GM12864 (cell line): ENCODE measurements at places on chromosomes 7 and 10.
A peak's percentile ranks its signal among the peaks of the same experiment; 100 is the strongest.

- no peak for DNase-seq
Measured at GRCh38 chr7:79036356-79036755, 417.1 kb downstream of the MAGI2 start.

DNA sequence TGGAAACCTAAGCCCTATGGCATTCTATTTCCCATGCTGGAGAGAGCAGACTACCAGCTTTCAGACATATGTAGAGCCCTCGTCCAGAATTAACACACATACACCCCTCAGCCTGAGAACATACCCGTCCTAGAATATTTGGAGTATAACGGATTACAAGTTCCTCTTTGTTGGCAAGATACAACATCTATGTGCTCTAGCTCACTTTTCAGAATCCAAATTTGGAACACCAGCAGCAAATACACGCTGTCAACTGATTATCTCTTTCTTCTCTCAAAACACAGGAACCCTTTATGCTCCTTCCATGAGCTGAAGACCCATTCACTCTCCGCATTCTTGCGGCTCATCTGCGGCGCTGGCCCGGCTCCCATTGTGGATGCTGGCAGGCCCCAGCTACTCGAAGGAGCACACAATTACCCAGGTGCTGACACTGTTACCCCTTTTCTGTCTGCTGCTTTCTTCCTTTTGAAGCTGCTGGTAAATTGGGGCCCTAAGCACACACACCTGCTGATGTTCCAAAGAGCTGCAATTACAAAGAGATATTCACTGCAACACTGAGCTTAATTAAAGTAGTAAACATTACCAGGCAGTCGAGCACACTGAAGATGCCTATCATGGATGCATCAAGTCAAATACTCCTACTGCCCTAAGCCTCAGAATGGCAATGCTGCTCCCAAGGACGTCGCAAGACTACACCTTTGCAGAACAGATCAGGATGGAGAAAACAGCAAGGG, 70.0 kb downstream of the VOPP1 start:
- no peak for DNase-seq

DNA sequence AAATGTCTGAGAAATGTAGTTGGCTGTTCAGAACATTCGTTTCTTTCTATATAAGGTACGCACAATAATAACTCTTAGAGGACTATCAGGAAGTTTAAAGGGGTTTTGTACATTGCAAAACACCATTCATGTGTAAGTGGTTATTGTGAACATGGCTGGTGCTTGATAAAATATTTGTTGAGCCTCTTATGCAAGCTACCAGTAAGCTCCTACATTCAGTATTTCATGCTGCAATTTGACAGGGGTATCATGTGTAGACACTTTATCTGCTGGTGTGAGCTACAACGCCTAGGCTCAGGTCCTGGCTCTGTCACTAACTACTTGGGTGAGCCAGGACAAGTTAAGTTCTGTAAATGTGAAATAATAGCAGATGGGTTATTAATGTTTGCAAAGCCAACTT, 75.5 kb downstream of the MAP3K8 start:
- DNase-seq: no peak

DNA sequence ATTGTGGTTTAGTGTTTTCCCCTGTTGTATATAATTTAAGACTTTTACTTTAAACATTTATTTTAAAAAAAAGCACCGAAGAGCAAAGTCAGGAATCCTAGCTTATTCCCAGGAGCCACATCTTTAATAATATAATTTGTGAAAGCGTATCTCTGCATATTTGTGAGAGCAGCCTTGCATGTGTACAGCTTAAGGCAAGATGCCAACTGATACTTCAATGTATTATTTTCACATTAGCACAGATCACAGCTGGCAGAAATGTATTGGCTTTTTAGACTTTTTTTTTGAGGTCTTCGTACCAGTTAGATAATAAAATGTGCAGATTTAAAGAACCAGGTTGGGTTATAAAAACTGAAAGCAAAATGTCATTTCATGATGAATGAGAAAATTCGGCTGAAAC, 845.7 kb upstream of the POT1 start:
- DNase-seq: no peak

GRCh38 chr10:11178606-11179515, 161.2 kb downstream of the CELF2 start:
- peak; percentile 92 for DNase-seq

DNA sequence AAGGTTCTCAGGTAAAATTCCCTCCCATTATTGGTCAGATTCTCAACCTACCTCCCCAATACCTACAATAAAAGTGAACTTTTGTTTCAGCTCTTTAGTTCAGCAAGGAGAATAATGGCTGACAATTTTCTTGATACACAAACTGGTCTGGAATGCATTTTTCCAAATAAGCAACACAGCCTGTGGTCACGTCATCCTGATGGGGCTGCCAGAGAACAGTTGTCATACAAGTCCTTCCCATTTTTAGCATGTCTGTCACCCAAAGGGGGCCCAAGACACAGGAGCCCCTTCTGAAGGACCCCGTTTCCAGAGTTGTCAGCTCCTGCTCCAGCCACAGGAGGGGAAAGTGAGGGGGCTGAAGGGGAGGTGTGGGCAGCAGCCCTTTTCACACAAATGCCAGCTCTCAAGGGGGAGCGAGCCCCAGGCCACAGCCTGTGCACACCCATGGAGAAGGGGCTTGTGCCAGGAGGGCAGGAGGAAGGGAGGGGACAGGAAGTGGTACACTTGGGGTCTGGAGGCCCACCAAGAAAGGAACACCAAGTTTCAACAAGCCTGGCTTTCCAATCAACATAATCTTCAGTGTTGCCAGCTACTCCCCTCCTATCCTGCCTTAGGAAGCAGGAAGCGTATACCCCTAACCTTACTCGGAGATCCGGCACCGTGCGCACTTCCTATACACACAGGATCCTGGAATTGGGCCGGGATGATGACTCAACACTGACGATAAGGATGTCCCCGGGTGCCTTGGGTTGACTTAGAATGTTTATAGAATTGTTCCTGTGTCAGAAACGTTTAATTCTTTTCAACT, 43.4 kb upstream of the PDLIM1 start:
- DNase-seq: no peak

DNA sequence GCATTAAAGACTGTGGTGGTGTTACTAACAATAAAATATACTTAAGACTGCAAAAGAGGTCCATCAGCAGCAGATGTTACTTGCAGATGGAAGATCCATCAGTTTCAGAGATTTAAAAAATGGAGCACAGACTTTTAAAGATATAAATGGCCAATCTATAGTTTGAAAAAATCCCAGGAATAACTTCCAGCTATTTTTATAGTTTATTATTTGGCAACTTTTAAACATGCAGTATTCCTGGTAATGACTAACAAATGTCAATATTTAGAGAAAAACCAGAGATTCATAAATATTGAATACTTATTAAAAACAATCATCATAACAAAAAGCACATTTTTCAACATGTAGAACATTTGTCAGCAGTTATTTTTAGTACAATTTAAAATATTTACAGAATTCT, 30.7 kb downstream of the RTKN2 start:
- no peak for DNase-seq

DNA sequence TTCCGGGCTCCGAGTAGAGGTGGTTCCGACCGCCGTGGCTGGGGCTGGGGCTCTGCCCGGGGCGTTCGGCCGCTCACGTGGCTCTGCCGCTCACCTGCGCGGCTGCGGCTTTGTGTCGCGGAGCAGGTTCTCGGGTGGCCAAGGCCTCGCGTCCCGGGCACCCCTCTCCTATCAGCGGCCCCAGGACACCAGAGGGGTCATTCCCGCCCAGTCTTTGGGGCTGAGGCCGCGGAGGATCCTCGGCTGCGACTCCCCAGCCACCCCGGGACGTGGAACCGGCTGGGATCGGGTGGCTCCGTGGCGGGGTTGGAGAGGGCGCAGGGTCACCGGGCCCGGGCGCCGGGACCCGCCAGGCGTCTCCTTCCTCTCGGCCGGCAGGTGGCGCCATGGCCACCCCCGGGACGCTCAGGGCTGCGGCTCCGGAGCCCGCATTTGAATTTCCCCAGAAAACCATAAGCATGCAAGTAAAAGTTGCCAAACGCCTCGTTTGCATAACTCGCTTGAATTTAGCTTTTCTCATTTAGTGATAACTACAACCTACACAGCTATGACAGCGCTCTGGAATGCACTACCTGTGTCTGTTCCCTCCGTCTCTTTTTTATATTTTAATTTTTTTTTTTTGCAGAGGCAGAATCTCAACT, 1.2 kb downstream of the COL26A1 start:
- no peak for DNase-seq

DNA sequence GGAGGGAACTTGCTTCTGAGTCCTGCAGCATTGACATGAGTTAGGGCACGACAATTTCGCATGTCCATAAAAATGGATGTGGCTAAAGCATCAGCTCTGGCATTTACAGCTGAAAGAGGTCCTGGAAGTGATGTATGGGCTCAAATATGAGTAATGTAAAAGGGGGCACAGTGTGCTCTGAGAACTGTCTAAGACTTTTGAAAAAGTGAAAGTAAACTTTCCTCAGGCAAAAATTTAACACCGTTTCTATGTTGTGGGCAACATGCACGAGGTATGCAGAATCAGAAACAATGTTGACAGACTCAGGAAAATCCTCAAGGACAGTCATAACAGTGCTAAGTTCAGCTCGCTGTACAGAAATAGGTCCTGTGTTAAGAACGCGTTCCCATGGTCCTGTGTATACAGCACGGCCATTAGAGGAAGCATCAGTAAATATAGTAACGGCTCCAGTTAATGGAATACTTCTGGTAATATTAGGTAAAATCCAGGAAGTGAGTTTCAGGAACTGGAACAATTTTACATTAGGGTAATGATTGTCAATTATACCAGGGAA, 37.9 kb upstream of the AKR1C2 start:
- no peak for DNase-seq

DNA sequence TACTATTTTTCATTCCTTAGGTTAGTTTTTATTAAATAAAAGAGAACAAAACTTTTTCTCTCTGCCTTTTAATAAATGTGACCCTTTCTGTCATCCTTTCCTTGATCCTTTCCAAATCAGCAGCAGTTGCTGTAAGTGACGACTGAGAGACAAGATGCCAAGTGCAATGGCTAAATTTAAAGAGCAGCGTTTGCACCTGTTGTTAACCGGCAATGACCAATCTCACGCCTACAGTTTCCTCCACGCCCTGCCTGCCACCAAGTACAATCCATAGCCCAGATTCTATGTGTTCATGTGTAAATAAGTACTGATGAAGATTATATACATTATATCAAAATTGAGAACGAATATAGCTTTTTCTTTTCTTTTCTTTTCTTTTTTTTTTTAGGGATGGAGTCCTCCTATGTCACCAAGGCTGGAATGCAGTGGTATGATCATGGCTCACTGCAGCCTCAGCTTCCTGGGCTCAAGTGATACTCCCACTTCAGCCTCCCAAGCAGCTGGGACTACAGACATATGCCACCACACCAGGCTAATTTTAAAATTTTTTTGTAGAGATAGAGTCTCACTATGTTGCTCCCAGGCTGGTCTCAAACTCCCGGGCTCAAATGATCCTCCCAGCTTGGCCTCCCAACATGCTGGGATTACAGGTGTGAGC, 6.5 kb upstream of the MCU start:
- no peak for DNase-seq

DNA sequence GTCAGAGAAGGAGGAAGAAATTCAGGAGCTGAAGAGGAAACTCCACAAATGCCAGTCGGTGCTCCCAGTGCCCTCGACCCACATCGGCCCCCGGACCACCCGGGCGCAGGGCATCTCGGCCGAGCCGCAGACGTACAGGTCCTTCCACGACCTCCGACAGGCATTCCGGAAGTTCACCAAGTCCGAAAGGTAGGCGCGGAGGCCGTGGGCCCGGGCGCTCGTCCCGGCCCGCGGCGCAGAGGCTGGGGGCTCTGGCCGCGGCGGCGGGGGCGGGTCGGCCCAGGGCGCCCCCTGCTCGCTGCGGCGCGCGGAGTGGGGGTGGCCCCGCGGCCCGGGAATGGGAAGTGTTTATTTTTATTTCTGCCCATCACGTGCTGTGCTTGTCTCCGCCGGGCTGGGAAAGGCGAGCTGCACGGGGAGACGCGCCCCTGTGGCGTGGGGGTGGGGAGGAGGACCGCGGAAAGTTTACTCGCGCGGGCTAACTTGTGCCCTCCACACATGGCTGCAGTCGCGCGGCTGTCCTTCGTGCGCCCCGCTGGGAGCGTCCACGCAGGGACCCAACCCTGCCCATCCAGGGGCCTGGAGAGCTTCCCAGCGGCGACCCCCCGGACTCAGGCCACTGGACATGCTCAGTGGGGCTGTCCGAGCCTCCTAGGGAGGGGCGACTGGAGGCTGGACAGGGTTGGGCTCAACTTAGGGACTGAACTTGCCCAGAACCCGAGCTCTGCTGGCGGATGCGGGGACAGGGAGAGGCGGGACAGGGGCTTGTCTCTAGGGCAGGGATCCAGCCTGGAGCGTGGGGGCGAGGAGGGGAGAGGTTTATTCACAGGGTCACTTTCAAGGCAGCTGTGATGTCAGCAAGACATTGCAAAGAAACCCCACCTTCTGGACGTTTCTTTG, 82.6 kb upstream of the PRKG1 start:
- no peak for DNase-seq

- no peak for DNase-seq
Measured at GRCh38 chr7:1586126-1586826, 16.4 kb upstream of the PSMG3 start.

- no peak for DNase-seq
Measured at GRCh38 chr10:51507476-51507875, 191.9 kb downstream of the CSTF2T start.

GRCh38 chr7:47580175-47580706, 1.7 kb downstream of the TNS3 start:
- no peak for DNase-seq

GRCh38 chr7:46153951-46154787, 233.1 kb upstream of the IGFBP3 start:
- peak; percentile 49 for DNase-seq

GRCh38 chr10:52762088-52762487, 10.5 kb downstream of the MBL2 start:
- DNase-seq: no peak

- no peak for DNase-seq
Measured at GRCh38 chr10:100371482-100372027, 24.5 kb downstream of the SCD start.

DNA sequence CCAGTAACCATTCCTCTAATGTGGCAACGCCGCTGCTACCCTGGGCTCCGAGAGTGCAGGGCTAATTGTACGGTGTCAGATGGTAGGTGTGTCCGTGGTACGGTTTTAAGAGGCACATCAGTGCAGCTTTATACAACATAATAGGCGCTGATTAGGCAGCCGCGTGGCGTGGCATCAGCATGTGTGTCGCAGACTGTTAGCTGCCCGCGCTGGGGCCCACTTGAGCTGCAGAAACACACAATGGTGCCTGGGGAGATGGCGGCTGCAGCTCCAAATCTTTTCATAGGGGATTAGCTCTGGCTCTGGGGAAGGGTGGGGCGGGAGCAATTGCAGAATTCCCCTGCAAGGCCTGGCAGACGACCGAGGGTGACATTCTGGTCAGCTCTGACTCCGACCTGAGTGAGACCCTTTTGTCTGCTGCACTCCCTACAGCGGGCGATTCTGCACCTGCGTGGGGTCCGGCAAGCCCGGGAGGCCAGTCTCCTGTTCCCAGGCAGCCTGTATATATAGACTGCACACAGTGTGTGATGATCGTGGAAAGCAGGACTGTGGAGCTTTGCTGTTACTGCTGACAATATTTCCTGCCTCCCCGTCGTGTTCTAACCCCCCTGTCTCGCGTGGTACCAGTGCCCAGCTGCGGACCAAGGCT, 722.7 kb upstream of the CELF2 start:
- no peak for DNase-seq
